Effector memory CD4-positive, alpha-beta T cell (primary cell): ENCODE measurements at places on chromosomes 5 and 9.

GRCh38 chr9:133950192-133950591 lies 41.9 kb downstream of the VAV2 start:
- no peak for DNase-seq

GRCh38 chr9:15104826-15105420 lies 194.7 kb upstream of the FREM1 start:
- no peak for DNase-seq

- no peak for DNase-seq
These were observed 79.5 kb downstream of the TTC39B start for GRCh38 chr9:15227491-15227890.

DNA sequence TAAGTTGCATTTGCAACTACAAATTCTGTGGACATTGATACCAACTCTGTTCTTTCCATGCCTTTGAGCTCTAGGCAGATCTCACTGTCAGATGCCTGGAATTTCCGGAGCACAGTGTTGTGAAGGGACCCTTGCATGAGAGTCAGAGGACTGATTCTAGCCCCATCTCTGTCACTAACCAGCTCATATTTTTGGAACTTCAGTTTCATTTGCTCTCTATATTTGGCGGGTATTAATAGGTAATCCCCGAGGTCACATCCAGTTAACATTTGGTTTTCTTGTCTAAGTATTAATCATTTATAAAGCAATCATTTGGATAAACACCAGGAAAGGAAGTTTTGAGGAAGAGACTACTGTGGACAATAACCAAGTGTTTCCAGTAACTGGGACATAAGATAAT lies 115.7 kb downstream of the MAN2A1 start:
- no peak for DNase-seq

GRCh38 chr5:173717959-173718358 lies 101.5 kb upstream of the BOD1 start:
- DNase-seq, result no peak

- no peak for DNase-seq
These were observed 174.9 kb upstream of the DMAC1 start for GRCh38 chr9:7974335-7974960.

DNA sequence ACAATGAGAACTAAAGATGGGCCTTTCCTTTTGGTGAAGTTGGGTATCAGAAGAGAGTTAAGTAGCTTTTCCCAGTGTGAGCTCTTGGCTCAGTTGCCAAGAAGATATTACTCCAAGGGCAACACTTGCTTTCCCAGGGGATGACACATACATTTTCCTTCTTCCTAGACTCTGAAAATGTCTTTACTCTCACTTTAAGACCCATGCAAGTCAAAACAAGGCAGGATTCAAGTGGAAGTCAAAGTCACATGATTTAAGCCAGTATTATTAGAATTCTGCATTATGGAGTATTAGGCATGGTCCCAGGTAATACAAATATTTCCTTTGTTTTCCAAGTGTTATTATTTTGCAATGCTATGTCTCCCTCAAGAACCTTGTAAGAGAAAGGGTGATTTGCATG lies 175.1 kb downstream of the PPP2R2B start:
- DNase-seq, result no peak

DNA sequence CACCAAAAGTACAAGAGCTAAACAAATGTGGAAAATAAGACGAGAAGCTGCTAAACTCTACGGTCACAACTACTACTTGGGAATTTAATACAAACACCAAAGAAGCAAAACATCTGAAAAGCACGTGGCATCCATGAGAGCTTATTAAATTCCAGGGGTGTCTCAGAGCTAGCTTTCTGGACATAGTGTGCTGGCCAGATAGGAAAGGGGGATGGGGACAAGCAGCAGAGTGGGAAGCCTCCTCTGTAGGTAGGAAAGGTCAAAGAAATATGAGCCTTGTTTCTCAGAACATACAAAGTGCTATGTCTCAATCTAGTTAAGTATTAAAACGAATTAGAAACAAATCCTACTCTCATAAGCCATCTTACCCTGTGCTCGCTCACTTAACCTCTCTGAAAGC lies 51.3 kb upstream of the GOLPH3 start:
- DNase-seq, result no peak

GRCh38 chr5:11573140-11573992 lies 330.9 kb downstream of the CTNND2 start:
- DNase-seq, result no peak

- no peak for DNase-seq
These were observed 12.7 kb downstream of the FAT2 start for GRCh38 chr5:151578326-151579025.

DNA sequence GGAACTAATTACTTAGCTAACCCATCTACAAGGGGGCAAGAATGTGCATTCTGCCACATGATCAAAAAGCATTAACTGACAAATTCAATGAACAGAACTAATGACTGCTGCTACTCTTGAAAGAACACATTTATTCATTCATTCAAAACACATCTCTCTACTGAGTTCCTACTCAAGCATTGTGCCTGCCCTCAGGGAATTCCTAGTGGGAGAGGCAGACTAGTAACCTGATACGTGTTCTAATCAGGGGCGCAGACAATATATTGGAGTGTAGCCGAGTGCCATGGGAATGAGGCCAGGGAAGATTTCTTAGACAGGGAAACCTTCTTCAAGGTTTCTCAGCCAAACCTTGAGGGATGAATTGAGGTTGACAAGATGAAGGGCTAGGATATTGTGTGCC lies 56.7 kb upstream of the PAPPA start:
- DNase-seq, result no peak

GRCh38 chr5:74953937-74954720 lies 87.9 kb upstream of the FAM169A start:
- DNase-seq, result no peak

- DNase-seq, result no peak
These were observed 78.7 kb upstream of the TYRP1 start for GRCh38 chr9:12614488-12614887.

DNA sequence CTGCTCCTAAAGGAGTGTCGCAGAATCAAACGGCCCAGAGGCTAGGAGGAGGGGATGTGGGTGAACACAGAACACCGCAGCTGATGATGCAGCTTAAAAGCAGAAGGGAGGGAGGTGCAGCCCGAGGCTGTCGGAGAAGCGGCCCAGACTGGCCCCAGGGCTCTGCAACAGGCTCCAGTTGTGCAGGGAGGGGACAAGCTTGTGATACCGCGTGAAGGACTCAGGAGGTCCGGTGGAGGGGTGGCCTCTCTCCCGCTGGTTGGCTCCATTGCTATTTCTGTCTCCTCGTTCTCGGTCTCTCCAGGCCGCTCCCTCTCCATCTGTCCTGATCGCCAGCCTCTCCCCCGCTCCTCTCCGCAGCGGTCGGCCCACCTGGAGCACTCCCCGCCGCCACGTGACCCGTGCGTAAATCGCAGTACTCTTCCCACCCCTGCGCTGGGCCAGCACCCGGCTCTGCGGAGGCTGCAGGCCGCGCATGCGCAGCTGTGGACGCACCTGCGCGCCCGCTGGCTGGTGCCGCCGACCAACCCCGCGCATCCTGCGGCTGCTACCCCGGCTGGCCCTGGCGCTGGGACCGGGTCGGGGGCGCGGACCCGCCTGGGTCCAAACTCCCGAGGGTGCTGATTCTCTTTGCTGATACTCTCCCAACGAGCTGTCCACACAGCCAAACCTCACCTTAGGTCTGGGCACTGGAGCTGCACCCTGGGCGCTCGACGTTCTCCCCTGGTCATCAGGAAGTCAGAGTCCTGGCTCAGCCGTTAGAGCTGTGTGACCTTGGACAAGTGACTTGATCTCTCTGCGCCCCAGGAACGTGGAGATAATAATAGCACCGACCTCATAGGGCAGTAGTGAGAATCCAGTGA lies 3.7 kb upstream of the STXBP1 start:
- DNase-seq, result peak; percentile 59

- DNase-seq, result no peak
These were observed 36.4 kb upstream of the ADAMTSL1 start for GRCh38 chr9:18437315-18438201.

GRCh38 chr5:43543434-43543833 lies 13.4 kb downstream of the PAIP1 start:
- DNase-seq, result no peak

DNA sequence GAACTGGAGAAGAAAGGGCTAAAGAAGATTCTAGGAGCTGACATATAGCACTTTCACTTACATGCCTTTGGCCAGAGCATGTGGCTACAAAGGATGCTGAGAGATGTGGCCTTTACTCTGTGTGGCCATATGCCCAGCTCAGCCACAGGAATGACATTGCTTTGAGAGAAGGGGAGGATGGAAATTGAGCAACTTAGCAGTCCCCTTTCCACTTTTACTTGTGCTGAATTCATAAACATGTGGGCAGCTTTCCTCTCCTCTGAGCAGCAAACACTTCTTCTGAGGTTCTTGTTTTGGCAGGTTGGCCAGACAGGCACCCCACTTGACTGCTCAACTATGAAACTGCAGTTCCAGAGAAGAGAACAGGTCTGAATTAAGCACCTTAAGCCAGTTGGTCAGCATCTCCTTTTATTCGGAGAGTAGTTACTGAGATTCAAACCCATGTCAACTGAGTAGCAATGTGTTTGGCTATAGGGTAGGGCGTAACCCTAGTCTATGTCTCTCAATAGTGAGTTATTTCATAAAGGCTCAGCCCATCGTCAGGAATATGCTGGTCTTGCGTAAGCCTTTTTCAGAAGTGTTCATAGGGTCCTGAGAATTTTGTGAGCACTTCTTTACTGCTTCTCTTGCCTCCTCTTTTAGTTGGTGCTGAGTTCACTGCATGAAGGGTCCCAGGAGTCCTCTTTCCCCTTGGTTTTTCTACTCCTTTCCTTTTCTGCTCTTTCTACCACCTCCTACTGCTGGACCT lies 134.5 kb downstream of the PALM2AKAP2 start:
- DNase-seq, result no peak

DNA sequence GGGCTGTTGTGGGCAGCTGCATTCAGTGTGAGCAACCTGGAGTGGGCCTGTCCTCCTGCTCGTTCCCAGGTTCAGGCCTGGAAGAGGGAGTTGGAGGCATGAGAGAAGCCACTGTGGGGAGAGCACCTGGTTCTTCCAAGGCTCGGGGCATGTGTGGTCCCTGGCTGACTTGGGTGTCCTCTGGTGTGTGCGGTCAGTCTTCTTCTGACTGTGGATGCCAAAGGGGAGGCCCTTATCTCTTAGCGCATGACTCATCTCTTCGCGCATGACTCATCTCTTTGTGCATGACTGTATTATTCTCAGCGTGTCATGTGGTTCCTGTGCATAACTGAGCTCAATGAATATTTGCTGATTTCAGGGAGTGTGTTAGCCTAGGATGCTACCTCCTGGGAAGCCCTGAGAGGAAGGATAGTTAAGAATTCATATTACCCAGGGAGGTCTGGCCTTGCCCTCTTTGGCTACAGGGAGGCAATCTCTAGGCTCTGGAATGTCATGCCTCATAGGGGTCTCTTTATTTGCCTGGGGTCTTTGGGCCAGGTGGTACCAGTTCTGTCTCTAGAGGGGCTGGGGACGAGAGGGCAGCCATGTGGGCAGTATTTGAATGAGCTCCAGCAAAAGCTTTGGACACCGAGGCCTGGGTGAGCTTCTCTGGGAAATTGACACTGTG lies 188.7 kb downstream of the HSPA4 start:
- DNase-seq, result no peak

GRCh38 chr9:76564297-76564696 lies 105.3 kb downstream of the GCNT1 start:
- no peak for DNase-seq

DNA sequence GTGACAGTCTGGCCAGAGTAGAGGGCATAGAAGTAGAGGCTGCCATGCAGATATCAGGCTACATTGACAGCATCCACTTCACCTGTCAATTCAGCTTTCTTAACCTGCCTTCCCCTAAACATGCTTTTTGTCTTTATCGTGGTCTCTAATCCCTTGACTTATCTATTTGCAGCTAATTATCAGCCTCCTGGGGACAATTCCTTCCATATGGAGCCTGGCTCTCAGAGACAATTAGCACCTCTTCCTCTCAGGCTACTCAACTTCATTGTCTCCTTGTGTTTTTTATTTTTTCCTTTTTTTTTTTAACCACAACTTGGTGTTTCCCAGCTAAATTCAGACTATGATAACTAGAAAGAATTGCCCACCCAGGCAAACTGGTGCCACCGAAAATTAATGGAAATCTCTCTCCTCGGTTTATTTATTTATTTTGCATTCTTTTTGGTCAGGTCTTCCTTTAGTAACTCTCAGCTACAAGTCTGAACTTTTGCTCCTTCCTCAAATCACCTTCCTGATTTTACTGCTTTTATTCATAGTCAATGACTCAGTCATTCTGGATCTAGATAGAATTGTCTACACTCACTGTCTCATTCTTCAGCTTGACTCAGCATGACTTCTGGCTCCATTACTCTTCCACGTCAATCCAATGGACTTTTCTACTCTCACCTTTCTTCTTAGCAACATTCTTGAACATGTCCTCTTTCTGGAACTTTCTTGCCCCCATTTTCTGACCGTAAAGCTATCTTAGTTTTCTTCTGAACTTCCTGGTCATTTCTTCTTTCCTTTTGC lies 63.0 kb upstream of the BASP1 start:
- DNase-seq, result no peak

- DNase-seq, result no peak
These were observed 147.8 kb downstream of the RXRA start for GRCh38 chr9:134474055-134474370.

GRCh38 chr5:118611332-118611945 lies 376.9 kb downstream of the DTWD2 start:
- no peak for DNase-seq

- DNase-seq, result no peak
These were observed 127.6 kb upstream of the CLINT1 start for GRCh38 chr5:157986431-157986990.

GRCh38 chr5:88602584-88602983 lies 280.4 kb downstream of the MEF2C start:
- no peak for DNase-seq

GRCh38 chr5:151483176-151483575 lies 35.8 kb downstream of the SLC36A1 start:
- DNase-seq, result no peak

DNA sequence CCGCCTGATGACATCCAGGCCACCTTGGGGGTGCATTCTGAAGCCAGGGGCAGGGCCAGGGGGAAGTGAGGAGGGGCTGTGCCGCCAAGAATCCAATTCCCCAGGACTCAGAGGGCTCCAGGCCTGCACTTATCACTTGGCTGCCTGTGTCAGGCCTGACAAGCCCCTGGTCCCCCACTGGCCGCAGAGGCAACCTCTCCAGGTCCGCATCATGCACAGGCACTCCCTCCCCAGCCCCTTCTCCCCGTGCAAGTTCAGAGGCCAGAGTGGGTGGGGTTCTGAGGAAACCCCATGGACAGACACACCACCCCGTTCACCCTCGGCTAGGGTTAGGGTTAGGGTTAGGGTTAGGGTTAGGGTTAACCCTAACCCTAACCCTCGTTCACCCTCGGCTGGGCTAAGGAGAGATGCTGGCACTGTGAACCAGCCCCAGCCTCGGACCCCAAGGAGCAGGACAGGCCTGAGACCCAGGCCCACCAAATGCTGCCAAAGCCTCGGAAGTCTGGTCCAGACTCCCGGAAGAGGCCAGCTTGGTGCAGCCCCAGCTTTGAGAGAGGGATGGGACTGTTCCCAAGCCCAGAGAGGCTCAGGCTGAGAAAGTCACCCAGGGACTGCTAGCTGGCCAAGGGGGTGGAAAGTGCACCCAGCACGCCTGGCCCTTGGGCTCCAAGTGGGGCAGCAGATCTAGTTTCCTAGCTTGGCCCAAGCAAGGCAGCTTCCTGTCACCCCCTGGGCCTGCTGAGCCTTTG lies 4.9 kb downstream of the LCN2 start:
- no peak for DNase-seq

- no peak for DNase-seq
These were observed 25.1 kb downstream of the IL7R start for GRCh38 chr5:35881758-35882157.

- no peak for DNase-seq
These were observed 15.7 kb downstream of the BDP1 start for GRCh38 chr5:71471193-71471592.
